ENCODE measurements at places on chromosomes 3 and 15.

GRCh38 chr3:52693071-52693470 is 7.2 kb downstream of the GNL3 start:
- DNase-seq: no peak

DNA sequence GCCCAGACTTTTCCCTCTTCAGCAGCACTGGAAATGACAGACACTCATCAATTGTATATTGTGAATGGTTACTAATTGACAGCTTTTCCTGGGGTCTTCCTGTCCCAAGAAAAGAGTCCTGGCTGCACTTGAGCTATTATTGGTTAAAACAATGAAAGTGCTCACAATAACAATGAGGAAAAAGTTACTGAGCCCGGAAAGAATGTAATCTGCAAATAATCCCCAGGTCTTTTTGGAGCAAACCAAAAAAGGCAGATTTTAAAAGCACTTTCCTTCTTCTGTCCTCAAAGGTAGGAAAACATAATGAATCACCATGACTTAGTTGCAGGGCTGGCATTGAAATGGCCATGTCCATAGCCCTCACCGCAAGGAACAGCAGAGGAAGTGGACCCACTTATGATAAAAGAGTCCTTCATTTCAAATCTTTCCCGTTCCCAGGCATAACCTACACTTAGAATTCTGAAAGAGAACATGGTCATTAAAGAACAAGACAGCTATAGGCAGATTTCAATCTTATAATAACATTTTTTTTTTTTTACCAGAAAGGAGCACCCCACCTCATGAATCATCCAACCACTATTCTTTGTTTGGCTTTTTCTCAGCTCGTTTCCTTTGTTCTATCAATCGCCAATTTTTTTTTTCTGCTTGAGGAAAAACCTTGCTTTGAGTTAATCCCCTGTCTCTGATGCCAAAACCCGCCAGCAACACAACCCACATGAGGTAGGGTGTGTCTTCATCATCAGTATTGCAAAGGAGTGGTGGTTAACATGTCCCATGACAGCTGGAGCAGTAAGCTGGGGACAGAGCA is 35.5 kb upstream of the ATP1B3 start:
- no peak for DNase-seq

GRCh38 chr3:27553886-27554540 is 69.8 kb upstream of the SLC4A7 start:
- no peak for DNase-seq

DNA sequence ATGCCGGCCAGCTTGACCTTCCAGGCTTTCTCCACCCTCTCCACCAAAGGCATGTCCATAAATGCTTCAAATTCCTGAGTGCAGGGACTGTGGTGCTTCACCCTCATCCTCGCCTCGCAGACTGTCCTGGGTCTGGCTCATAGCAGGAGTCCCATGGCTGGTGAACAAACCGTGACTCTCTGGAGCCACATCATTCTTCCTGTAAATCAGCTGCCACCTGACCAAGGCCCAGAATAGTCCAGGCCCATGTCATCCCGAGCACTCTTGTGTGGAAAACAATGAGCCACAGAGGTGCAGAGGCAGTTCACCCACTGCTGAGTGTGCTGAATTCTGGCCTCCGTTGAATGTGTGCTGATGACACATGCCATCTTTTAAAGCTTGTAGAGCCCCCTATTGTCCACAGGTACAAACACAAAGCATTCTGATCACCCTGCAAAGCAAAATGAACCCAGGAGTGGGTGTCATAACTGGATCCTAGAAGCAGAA is 68.6 kb downstream of the ABHD5 start:
- no peak for DNase-seq

DNA sequence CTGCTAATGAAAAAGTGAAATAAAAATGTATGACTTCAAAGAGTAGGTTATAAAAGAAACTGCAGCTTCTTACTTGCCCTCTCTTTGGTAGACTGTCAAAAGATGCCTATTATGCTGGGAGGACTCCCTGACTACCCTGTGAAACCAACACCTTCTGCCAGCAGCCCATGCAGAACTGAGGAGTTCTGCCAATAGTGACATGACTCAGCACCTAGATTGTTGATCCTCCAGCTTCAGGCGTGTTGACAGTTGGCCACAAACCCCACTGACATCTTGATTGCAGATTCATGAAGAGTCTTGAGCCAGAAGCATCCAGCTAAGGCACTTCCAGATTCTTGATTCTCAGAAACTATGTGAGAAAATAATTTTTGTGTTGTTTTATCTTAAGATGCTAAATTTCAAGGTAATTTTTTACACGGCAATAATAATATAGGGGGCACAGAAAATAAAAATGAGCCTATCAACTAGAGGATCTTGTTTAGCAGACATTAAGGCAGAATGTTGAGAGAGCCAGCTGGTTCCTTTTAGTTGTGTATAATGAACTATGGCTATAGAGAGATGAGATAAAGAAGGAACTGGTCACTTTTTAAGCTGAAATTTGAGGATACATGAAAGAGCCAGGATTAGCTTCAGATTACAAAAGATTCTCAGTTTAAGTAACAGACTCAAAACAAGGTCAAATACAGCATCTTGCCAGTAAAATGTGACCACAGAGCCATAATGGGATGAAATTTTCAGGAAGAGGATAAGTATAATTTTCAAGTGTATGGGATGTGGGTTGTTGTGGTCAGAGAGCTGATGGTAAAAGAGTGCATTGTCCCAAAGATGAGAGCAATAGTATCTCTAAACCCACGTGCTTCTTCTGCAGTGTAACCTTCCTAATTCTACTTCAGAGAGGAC is 588.7 kb upstream of the CBLB start:
- DNase-seq: peak; percentile 34

GRCh38 chr15:58146749-58147148 is 8.6 kb downstream of the AQP9 start:
- no peak for DNase-seq

DNA sequence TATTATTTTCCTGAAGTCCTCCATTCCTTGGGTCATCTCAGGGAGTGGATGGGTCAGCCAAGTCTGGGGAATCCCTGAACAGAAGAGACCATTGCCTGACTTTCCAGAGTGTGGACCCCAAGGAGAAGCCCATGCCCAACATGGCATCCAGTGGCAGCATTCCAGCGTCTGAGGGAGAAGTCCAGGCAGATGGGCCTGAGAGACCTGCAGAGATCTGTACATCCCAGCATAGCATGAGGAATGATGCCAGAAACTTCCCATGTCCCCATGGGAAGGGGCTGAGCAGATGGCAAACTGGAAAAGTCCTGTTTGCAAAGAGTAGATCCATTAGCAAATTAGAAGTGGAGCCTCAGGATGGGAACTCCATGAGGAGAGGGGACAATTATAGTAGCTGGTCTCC is 17.6 kb upstream of the COLQ start:
- DNase-seq: no peak

DNA sequence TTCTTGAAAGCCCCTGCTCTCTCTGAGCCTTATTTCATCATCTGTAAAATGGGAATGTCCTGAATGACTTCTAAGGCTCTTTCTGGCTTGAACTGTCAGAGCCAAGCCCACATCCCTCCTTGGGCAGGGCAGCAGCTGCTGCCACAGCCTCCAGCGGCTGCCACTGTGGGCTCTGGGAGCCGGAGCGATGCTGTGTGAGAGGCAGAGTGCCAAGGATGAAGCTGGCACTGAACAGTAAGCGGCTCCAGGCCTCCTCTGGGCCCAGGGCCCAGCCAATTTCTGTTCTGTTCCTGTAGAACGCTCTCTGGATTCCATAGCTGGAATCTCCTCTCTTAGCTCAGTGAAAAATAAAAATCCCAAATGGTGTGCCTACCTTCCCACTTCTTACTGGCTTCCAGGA is 4.4 kb downstream of the CPLX3 start:
- peak; percentile 5 for DNase-seq

DNA sequence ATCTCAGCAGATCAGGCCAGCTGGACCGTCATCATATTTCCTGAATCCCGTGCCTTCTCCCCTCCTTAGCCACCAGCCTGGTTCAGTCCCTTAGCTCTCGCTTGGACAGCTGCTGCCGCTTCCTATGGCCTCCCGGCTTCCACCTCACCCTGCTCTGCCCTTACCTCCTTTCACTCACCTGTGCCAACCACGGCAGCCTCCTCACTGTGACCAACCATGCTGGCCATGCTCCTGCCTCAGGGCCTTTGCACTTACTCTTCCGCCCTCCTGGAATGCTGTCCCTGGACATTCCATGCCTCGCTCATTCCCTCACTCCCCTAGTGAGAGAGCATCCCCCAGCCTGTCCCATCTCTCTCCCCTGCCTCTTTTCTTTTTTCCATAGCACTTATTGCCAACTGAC is 19.2 kb downstream of the GRIP2 start:
- no peak for DNase-seq

- no peak for DNase-seq
Observed at GRCh38 chr15:38652998-38653397, 88.4 kb upstream of the RASGRP1 start.

DNA sequence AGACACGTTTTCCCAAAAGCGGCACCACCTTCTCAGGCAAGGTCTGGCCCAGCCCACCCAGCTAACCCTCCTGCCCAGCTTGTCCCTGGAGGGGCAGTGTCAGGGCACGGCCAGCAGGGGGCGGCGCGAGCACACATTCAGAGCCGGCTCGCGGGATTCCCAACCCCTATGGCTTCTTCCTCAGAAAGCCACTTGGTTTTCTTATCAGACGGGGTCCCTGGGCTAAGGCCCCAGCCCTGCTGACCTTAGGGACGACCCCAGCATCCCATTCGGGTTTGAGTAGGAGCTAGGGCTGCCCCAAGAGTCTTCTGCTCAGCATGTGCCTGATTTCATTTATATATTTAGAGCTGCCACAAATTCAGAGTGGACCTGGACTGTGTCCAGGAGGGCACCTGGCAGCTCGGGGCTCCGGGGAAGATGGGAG is 14.5 kb downstream of the RLBP1 start:
- peak; percentile 64 for DNase-seq

GRCh38 chr15:62798536-62798935 is 244.0 kb upstream of the TPM1 start:
- no peak for DNase-seq

DNA sequence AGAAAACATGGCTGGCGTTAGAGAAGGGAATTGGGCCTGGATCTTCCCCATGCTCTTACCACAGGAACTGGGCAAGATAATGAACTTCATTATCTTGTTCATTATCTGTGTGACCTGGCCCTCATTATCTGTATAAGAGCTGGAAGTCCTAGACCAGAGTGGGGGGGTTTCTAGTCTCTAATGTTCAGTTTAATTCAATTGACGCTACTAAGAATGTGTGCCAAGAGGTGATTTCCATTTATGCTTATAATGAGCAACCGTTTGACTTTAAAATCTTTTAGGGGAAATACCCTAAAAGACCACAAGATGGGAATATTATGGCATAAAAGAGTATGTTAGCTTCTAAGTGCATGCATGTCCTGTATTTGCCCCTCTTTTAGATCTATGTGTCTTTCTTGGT is 59.1 kb upstream of the CSTA start:
- DNase-seq: peak; percentile 1

DNA sequence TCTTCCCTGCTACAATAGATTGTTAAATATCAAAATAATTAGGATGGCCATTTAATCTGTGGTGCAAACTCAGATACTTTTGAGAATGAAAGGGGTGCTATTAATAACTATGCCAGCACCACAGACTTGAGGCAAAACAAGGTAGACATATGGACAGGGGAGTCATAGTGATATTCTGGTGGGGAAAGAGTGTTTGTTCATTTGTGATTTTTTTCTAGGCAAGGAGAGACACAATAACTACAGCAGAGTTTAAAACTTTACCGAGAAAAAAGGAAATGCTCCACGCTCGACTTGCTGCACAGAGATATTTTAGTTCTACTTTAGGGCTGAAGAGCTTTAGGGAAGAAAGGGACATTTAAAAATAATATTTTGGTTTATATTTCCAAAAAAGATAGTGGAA is 611.2 kb upstream of the GRM7 start:
- no peak for DNase-seq

- peak; percentile 95 for DNase-seq
Observed at GRCh38 chr3:135229018-135229495, 434.0 kb downstream of the EPHB1 start.

DNA sequence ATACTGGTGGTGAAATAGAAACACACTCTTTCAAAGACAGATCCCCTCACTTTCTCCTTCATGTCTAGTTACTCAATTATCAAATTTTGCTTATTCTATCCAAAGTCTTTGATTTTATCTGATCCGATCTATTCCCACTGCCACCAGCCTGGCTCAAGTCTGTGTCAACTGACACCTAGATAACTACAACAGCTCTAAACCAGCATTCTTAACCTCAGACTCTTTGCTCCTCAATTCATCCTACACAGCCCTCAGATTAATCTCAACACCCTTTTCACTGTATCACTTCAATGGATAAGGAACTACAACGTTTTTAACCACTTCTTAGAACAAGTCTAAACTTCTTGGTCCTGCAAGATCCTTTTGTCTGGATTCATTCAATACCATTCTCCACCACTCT is 9.1 kb downstream of the KPNA1 start:
- no peak for DNase-seq

DNA sequence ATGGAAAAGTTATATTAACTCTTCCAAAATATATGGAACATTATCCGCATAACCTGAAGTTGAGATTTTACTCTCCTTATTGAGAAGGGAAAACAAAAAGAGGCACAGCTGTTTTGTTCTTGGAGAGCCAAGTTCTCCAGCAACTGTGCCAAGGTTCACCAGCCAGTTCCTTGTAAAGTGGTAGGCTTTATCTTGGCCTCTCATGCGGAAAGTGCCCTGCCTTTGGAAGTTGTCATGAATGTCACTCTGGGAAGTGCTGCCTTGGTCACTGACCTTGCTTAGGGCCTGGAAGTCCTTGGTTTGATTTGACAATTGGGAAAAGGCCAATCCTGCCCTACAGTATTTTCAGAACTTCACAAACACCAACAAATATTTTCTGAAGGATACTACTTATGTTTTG is 44.2 kb upstream of the THRB start:
- no peak for DNase-seq

- DNase-seq: no peak
Observed at GRCh38 chr15:37837276-37837675, 97.2 kb upstream of the TMCO5A start.

DNA sequence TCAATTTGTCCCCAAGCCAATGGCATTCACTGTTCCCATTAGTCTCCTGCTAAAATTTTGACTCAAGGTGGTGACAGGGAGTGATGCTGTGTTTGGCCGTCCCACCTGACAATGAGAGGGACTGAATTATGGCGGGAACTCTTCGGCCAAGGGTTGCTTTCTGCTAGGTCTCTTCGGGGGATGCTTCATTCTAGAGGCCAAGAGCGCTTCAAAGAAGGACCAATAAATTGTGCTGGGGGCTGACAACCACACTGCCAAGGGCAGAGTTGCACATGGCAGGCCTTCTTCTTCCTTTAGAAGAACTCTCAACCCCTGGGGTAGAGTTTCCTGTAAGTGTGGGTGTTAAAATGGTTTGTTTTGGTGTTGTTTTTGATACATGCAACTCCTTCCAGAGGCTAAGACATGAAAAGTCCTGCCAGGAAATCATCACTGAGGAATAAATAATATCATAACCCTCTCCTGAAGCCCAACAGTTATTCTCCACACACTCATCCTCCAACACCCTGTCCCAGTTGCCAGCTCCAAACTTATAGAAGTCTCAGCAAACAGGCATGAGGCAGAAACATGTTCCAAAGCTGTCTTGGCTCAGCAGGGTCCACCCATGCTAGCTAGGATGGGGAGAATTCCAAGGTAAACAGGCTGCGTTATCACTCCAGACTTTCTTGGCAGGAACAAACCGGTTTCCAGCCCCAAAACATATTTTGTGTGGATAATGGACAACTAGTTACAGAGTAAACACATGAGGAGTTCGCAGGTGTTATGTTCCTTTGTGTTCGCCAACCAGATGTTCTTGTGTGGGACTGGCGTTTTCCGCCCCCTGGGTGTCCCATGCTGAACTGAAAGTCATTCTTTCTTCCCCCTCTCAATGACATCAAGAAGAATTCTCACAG is 396.7 kb upstream of the RGMA start:
- DNase-seq: peak; percentile 37

Measured in NCI-H1092 treated with DMSO at 0.1 percent for 48 hours (cell line).